Stimulated activated CD8-positive, alpha-beta memory T cell treated with anti-CD3 and anti-CD28 coated beads, Interleukin-15, amount 100 ng/mL, for 24 hours (primary cell): ENCODE measurements at places on chromosomes 12 and 14.

GRCh38 chr12:115620816-115621215 is 656.7 kb downstream of the MED13L start:
- DNase-seq: no peak

- DNase-seq: no peak
Observed at GRCh38 chr14:98008381-98009113, 1211.4 kb downstream of the VRK1 start.

GRCh38 chr12:100741084-100741711 is 53.4 kb upstream of the ANO4 start:
- DNase-seq: no peak

GRCh38 chr12:54543526-54543925 is 5.9 kb upstream of the PDE1B start:
- DNase-seq: no peak

- no peak for DNase-seq
Observed at GRCh38 chr14:100762089-100762515, 35.4 kb downstream of the DLK1 start.

DNA sequence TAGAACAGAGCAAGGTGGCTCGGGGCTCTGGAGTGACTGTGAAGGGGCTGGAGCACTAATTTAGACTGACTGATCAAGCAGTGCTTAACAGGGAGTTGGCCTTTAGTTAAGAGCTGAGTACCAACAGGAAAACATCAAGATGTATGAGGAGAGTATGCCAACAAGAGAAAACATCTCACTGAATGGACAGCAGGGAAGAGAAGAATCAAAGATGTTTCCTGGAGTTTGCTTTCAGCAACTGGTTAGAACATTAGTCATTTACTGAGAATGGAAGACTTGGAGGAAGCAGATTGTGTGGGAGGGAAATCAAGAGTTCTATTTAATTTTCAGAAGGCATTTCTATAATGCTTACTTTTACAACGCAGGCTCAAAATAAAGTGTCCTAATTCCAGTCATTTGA is 259.3 kb downstream of the ADAMTS20 start:
- no peak for DNase-seq

GRCh38 chr12:23096321-23096720 is 471.4 kb downstream of the ETNK1 start:
- DNase-seq: no peak

GRCh38 chr12:58117201-58117600 is 175.8 kb downstream of the ATP23 start:
- no peak for DNase-seq

DNA sequence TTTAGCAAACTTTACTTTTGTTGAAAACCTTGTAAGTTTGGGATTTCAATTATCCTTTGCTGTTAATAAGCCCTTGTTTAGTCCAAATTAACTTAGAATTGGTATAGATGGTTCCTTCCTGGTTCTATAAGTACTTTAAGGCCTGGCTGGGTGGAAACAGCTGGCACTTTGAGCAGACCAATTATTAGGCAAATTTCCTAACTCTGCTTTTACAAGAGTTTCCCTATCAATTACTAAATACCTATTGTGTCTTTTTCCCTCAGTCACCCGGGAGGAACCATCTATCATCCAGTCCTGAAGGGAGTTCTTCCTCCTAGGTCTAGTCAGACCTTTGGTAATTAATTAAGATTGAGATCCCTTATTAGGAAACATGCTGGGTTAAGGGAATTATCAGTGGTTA is 138.0 kb downstream of the SLC38A6 start:
- no peak for DNase-seq

GRCh38 chr12:120822832-120823503 is 81.2 kb downstream of the SPPL3 start:
- no peak for DNase-seq
